ENCODE measurements at places on chromosomes 16 and 17. TPM values are rescaled to one million over a fixed set of nuclear protein-coding genes. Genes with fewer than 3 reads are reported as not detected.
A peak's percentile ranks its signal among the peaks of the same experiment; 100 is the strongest.

GRCh38 chr17:27247958-27248342 is 46.0 kb upstream of the WSB1 start:
- no peak for DNase-seq
- H3K27ac ChIP-seq: no peak overlapping the region
- H3K4me3 ChIP-seq: no peak overlapping the region
- peaks cover 25% of the 10 kb centered on the region for H3K27me3 ChIP-seq
- no peaks in the 10 kb centered on the region for H3K36me3 ChIP-seq

DNA sequence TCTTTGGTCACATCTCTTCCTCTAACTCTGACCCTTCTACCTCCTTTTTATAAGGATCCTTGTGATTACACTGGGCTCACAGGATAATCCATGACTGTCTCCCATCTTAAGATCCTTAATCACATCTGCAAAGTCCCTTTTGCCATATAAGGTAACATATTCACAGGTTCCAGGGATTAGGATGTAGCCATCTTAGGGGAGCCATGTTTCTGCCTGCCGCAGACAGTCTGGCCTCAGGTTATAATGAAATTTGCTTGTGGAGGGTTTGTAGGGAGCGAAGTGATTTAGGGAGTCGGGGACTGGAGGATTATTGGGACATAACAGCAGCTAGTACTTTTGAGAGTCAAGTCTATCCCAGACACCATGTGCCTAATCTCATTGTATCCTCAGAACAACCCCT is 7.7 kb downstream of the EEF2K start:
- peaks cover 71% of the 10 kb centered on the region for H3K4me1 ChIP-seq
- H3K27ac ChIP-seq: no peak overlapping the region
- peaks cover 35% of the 10 kb centered on the region for H3K36me3 ChIP-seq
- no peak for DNase-seq
- no peak overlapping the region for H3K4me3 ChIP-seq

GRCh38 chr16:71645450-71645849 is 19.5 kb downstream of the MARVELD3 start:
- H3K27me3 ChIP-seq: no peaks in the 10 kb centered on the region
- peaks cover 14% of the 10 kb centered on the region for H3K4me1 ChIP-seq
- H3K4me3 ChIP-seq: no peak overlapping the region
- DNase-seq: peak; percentile 13

- no peak overlapping the region for H3K27ac ChIP-seq
- DNase-seq: no peak
- no peak overlapping the region for H3K4me3 ChIP-seq
- H3K36me3 ChIP-seq: no peaks in the 10 kb centered on the region
- no peaks in the 10 kb centered on the region for H3K4me1 ChIP-seq
These were observed 25.0 kb downstream of the WNT9B start for GRCh38 chr17:46876353-46876887.

HOXB6 gene
- total RNA-seq: not detected
